ENCODE measurements at places on chromosomes 16 and 17.

DNA sequence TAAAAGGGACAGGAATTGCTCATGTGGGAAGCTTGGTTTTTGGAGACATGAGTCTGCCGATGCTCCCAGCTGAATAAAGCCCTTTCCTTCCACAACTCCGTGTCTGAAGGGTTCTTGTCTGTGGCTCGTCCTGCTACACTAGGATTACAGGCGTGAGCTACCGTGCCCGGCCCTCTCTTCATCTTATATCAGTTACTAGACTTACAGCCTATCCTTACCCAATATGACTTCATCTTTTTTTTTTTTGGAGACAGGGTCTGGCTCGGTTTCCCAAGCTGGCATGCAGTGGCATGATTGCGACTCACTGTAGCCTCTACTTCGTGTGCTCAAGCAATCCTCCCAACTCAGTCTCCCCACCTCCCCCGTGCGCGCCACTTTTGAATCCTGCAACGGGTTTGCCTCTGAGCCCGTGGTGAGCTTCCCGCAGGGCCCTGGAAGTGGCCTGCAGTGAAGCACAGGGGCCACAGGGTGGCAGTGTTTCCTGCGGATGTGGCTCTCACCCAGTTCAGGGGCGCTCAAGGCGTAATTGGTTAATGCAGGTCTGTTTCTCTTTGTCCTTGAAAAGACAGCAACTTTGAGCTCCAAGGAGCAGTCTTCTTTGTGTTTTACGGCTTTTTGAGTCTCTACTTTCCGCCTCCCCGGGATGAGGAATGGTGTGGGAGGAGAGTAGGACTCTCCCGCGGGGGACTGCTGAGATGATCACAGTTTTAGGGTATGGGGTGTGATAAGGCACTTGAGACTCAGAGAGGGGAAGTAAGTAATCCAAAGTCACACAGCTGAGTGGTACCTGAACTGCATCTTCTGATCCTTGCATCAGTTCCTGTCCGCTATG, 22.7 kb upstream of the GPRC5B start:
- peak; percentile 70 for DNase-seq

DNA sequence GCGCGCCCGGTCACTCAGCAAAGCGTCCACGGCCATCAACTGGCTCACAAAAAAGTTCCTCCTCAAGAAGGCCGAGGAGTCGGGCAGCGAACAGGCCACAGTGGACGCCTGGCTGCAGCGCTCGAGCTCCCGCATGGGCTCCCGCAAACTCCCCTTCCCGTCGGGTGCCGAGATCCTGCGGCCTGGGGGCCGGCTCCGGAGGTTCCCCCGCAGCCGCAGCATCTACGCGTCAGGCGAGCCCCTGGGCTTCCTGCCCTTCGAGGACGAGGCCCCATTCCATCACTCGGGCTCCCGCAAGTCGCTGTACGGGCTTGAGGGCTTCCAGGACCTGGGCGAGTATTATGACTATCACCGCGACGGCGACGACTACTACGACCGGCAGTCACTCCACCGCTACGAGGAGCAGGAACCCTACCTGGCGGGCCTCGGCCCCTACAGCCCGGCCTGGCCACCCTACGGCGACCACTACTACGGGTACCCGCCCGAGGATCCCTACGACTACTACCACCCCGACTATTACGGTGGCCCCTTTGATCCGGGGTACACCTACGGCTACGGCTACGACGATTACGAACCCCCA, 10.7 kb downstream of the MYO15A start:
- DNase-seq = no peak

DNA sequence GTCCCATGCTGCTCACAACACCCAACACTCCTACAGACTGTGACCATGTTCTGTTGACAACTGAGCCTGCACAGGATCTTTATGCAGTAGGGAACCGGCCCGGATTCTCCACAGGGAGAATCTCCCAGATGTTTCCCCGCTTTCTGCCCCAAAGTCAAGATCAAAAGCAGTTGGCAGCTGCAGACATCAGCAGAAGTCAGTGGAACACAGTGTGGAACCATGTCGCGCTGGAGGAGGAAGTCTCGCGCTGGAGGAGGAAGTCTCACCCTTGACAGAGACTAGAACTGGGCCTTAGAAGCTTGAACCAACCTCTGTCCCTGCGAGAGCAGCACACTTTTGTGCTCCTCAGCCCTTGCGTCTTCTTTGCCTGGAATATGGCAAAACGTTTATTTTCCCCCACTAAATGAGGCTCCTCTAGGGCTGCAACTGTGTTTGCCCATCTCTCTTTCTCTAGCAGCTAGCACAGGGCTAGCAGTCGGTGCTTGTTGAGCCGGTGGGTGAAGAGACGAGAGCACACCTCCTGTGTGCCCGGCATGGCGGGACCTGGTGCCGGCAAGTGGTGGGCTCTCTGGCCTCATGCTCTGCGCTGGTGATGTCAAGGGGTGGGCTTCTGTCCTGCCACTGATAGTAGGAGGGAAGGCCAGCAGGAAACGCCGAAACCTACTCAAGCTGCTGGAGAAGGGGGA, 2.1 kb upstream of the MRC2 start:
- DNase-seq = no peak

GRCh38 chr17:75752405-75752709, 12.6 kb downstream of the GALK1 start:
- no peak for DNase-seq

DNA sequence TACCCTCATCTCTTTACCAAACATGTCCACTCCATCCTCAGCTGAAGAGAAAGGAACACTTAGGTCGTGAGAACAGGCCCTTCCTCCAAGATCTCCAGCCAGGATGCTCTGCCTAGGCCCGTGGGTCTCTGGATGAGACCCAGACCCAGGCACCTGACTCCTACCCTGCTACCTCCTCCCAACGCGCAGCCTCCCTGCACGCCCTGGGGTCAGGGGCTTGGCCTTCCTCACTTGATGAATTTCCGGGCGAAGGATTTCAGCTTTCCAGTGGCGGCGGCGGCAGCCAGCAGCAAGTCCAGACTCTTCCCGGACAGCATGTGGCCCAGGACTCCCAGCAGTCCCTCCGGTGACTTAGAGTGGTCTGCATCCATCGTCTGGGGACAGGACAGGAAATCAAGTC, 13.4 kb downstream of the CSF3 start:
- no peak for DNase-seq

DNA sequence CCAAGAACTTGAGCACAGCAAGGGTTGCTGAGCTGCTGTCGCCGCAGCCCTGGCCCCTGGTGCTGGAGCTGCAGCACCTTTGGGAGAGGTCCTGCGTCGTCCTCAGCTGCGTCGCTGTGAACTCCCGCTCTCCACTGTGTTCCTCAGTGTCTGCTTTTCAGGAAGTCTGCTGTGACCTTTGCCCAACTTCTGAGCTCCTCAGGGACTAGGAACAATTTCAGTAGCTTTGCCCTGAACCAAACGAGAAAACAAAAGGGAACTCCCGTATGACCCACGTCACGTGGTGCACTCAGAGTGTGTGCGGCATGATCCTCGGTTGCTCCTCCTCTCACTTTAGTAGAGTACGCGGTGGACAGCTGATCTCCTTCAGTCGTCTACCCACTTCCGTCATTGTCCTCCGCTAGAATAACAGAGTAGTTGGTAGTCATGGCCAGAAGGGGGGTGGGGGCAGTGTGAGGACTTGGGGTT, 44.2 kb downstream of the WDR45B start:
- no peak for DNase-seq

DNA sequence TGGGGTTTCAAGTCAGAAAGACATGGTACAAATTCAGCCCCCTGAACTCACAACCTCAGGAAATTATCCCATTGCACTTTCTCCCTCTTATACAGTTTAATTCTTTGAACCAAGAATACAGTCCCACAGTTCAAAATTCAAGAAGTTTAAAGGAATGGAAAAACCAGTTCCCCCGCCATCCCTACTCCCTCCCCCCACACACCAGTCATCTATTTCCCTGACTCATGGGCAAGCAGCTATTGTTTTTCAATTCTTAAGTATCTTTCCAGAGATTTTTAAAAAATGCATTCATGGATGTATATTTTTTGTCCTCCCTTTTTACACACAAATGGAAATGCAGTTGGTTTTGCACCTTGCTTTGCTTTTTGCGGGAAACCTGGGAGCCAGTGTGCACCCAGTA, 7.3 kb downstream of the SYCE1L start:
- no peak for DNase-seq

All from NCI-H1417 (cell line).